Glutamatergic neuron (in vitro differentiated cells): ENCODE measurements at places on chromosomes 12 and 14.

- DNase-seq: no peak
Observed at GRCh38 chr14:67998834-67999233, 179.3 kb downstream of the RAD51B start.

DNA sequence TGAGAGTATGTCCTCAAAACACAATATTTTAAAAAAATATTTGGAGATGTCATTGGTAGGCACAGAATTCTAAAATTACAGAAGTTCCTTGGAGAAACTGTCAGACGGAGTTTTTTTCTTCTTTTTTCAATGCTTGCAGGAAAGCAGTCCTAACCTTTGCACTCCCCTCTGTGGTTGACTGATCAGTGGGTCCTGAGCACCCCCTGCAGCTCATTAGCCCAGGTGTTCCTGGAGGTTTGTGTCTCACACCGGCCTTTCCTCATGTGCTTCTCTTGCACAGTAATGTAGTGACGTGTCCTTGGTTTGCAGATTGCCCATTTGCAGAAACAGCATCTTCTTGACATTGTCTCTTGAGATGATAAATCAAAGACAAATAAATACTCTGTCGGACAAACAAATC, 513.0 kb downstream of the TMEM121 start:
- no peak for DNase-seq

DNA sequence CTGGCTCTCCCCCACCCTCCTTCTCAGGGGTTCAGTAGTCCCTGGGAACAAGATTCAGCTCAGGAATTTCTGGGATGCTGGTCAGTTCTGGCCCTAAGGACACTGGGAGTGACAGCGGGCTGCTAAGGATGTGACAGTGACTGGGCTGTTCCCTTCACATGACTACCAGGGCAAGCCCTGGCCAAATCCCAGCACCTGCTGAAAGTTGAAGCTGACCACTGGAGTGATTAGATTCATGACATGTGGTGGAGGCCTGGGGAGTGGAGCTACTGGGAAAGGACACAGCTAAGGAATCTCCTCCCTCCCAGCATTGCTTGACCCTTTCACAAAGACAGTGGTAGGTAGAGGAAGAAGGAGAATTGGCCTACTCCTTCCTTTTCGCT, 204.9 kb downstream of the DAD1 start:
- DNase-seq: no peak

DNA sequence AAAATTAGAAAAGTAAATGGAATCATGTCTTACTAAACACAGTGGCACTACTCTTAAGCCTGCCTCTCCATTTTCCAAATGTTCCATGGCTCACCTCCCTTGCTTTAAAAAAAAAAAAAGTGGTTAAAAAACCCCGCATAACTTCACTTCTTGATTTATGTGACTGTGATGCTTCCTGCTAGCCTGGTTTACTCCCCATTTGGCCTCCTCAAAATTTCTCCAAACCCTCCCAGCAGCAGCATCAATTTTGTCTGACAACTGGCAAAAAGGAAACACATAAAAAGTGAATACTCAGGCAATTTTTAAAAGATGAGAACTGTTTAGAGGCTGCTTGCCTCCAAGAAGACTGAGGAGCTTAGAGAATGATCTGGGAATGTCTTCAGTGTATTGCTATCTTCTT, 17.8 kb upstream of the EGLN3 start:
- no peak for DNase-seq

GRCh38 chr12:40144023-40144422, 38.1 kb upstream of the SLC2A13 start:
- DNase-seq: no peak

- no peak for DNase-seq
Observed at GRCh38 chr12:105468464-105468863, 138.0 kb downstream of the C12orf75 start.

DNA sequence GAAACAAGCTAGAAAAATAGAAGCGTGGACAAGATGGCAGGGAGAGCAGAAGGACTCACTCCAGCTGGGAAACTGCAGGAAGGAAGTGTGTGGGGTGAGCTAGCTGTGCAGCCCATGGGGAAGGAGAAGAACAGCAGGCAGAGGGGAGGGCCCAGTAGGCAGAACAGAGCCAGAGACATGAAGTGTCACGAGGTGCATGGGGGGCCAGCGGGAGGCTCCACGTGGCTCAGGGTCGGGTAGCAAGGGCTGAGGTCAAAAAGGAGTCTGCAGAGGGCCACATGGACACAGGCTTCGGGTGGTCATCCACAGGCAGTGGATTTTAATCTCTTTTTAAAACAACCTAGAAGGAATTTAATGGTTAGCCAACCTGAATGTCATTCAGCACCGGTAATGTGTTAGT, 669.0 kb downstream of the BCL11B start:
- DNase-seq: no peak

DNA sequence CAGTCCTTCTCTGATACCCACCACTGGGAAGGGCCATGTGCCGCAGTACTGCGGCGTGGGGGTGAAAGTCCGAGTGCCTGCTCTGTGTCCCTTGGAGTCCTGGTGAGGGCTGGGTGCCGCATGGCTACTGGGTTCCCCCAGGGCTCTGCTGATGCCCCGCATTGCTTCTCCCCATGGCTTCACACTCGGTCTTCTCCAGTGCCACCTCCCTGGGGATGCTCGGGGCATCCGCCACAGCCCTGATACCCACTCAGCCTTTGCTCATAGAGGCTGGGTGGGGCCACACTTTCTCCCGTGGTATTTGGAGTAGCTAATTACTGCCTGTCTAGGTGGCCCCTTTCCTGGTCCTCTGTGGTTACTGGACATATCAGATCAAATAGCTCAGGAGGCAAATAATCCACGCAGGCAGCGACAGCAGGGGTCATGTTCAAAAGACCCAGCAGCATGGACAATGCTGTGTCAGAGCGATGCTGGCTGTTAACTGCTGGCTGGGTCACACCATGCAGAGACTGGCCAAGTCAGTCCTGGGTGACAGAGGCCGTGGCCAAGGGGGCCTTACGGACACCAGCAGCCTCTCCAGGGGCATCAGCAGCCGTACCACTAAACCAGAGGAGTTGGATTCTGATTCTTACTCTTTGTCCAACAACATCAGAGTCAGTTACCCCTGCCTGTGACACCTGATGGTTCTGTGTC, 106.5 kb downstream of the ADGRD1 start:
- no peak for DNase-seq

DNA sequence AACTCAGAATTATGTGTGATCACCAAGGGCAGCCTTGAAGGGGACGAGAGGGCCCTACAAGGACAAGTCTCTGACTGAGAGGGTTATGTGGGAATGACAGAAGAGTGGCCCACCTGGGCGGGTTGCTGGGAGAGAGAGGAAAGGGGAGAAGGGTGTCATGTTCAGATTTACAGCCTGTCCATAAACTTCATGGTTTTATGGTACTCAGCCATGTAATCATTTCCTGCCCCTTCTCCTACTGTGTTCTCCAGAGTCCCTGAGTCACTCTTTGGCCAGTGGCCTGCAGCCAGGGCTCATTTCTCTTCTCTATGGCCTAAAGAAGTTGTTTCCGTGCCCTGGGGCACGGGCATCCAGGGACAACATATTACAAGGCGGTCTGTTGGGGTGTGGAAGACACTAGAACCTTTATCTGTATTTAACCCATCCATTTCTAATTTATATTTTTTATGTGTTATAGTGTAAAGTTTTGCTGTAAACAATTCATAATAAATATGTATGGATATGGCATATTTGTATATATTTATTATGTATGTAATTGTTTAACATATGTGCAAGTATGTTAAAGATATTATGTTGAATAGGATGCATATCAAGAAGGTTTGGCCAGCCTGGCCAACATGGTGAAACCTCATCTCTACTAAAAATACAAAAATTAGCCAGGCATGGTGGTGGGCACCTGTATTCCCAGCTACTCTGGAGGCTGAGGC, 26.9 kb downstream of the DDX47 start:
- DNase-seq: no peak

DNA sequence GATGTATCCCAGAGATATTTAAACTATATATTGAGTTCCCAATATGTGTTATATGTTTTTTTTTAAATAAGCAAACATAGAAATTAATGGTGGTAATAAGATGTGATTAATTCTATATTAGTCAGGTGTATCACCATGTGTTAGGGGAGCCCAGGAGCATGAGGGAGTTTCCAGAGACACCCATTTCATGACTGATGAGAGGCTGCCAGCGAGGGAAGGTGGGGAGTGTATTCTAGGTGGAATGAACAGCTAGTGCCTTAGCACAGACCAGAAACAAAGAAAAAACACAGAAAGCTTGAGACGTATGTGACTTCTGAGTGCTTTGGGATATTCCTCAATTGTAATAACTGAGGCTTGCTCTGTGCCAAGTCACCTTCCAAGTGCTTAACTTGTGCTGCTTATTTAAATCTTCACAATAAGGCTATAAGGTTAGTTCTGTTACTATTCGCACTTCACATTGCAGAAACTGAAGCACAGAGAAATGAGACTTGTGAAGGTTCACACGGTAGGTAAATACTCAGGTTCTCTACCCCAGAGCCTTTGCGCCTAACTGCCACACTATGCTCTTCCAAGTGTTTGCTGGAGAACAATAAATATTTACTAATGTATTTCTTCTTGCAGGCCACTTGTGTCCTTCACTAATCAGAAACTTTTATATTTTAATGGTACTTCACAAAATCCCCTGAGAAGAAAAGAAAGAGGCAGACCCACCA, 17.9 kb upstream of the MGP start:
- no peak for DNase-seq

- DNase-seq: no peak
Observed at GRCh38 chr12:64752833-64753238, 6.4 kb downstream of the GNS start.

- DNase-seq: no peak
Observed at GRCh38 chr12:116934908-116935705, 24.4 kb downstream of the FBXW8 start.

- DNase-seq: no peak
Observed at GRCh38 chr12:25320123-25321006, 69.6 kb upstream of the KRAS start.

- no peak for DNase-seq
Observed at GRCh38 chr14:23605931-23606585, 27.5 kb upstream of the JPH4 start.

- no peak for DNase-seq
Observed at GRCh38 chr12:81105687-81106086, 27.8 kb downstream of the ACSS3 start.

- DNase-seq: peak; percentile 63
Observed at GRCh38 chr12:48296586-48297282, 54.0 kb downstream of the ZNF641 start.

- peak; percentile 85 for DNase-seq
Observed at GRCh38 chr12:13100882-13101769, 2.3 kb downstream of the GSG1 start.

DNA sequence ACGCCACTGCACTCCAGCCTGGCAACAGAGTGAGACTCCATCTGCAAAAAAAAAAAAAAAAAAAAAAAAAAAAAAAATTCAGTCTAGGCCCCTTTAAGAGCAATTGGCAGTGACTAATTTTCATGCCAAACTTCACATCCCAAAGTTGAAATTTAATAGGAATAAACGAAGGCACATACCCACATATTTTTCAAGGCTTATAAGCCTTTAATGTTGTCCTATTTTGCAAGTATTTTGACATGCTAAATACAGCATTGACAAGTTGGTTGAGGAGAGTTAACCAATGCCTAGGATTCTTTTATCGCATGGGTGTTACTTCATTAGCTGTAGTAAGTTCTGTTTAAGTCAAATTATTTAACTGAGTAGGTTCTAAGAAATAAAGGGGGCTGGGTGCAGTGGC, 23.5 kb upstream of the HIP1R start:
- no peak for DNase-seq

- peak; percentile 66 for DNase-seq
Observed at GRCh38 chr12:116861320-116861719, 19.9 kb downstream of the HRK start.

DNA sequence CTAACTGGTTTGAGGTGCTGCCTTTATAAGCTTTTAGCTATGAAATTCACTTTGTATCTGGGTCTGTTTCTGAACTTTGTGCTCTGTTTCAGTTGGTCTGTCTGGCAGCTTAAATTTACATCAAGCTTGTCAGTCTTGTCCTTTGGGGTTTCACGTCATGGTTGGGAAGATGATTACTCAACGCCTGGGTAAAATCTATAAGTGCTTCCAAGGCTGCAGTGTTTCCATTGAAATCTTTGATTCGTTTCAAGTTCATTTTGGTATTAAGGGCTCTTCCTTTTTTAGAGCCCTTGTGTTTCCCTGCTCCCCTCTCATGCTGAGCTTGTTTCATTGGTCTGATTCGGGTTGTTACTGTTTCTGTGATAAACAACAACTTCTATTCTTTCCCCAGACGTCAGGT, 58.2 kb downstream of the FBXW8 start:
- no peak for DNase-seq

GRCh38 chr12:64911081-64911480, 86.6 kb downstream of the TBC1D30 start:
- DNase-seq: no peak

GRCh38 chr14:69619012-69619411, 7.6 kb downstream of the SUSD6 start:
- no peak for DNase-seq

- DNase-seq: no peak
Observed at GRCh38 chr14:102993523-102993922, 63.8 kb downstream of the CDC42BPB start.

- DNase-seq: no peak
Observed at GRCh38 chr14:75440733-75441477, 13.1 kb downstream of the JDP2 start.

- DNase-seq: no peak
Observed at GRCh38 chr14:88411039-88411438, 25.6 kb downstream of the SPATA7 start.

DNA sequence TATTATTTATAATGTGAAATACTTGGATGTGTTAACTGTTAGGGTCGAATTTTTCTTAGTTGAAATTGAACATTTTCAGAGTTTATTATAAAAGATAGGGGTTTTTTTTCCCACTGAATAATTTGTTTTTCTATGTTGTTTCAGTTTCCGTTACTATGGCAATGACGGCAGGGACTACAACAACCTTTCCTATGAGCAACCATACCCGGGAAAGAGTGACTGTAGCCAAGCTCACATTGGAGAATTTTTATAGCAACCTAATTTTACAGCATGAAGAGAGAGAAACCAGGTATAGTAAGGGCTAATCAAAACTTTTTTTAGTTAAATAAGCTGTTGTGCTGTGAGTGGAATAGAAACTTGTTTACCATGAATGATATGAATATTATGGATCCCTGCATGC, 35.1 kb upstream of the BMAL2 start:
- DNase-seq: no peak
